ENCODE measurements at places on chromosomes 3 and 15.

- DNase-seq, result no peak
These were observed 26.3 kb upstream of the TMEM45A start for GRCh38 chr3:100465892-100466777.

DNA sequence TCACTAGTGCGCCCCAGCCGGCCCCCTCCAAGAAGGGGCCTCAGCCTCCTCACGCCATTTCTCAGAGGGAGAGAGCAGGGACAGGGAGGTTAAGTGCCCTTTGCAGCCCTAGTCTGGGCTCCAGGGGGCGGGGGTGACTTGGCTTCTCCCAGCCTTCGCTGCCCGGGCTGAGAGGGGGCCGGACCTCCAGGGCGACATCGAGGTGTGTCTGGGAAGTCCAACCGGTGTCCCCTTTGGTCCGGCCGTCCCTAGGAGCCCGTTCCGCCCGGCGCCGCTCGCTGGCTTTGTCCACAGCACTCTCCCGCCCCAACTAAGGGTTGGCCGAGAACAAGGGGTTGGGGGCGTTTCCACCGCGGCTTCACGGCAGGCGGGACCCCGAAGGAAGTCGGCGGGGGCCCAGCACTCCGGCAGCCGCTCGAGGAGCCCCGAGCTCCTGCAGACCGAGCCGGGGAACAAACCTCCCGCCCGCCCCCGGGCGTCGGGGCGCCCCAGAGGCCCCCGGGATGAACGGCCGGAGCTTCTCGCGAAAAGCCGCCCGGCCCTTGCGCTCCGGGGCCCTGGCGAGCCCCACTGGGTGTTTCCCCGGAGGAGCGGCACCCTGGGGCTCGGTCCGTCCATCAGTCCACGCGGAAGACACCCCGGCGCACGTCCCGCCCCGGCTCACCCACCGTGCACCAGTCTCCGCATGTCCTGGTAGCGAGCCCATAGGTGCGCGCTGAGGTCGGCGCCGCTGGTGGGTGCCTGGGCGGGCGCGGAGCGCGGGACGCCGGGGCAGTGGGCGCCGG, 627 bp downstream of the NT5DC2 start:
- no peak for DNase-seq

DNA sequence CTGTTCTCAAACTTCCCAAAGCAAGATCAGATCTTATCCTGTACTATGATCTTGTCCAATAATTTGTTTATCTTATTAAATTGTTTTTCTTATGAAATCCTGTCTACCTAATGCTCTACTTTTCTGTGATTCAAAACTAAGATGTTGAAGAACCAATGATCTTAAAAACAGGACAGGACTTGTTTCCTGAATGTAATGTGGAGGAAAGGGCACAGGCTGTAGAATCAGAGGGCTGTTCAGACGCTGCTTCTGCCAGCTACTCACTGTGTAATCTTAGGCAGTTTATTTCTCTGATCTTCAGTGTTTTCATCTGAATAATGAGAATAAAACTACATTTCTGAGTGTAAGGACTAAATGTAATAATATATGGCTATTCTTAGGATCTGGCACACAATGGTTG, 20.1 kb upstream of the DMXL2 start:
- DNase-seq, result no peak

DNA sequence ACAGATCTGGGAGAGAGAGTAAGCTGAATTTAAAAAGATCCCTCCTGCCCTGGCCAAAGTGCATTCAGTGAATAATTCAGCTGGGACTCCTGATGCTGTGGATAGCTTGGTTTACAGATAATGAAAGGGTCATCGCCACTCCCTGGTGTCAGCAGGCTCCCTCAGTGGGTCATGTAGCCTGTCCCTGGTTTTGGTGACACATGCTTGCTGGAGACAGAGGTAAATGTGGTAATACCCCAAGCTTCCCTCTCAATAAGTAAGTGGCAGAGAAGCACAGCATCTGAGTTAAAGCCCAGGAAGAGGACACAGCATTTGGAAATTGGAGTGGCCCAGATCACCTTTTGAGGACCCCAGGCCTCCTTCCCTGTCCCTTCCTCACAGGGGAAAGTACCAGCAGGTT, 1.8 kb downstream of the TMEM115 start:
- DNase-seq, result no peak

DNA sequence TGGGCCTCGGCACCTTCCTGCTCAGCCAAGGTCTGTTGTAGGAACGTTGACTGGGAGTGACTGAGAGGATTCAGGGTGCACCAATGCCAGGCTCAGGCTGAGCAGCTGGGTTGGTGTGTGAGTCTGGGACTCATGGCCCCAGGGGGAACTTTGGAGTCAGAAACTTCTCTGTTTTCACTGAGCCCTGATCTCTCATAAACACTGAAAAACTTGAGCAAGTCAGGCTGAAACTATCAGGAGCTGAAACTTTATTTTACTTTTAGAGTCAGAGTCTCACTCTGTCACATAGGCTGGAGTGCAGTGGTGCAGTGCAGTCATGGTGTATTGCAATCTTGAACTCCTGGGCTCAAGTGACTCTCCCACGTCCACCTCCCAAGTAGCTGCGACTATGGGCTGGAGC, 3.0 kb downstream of the TRAK1 start:
- no peak for DNase-seq

DNA sequence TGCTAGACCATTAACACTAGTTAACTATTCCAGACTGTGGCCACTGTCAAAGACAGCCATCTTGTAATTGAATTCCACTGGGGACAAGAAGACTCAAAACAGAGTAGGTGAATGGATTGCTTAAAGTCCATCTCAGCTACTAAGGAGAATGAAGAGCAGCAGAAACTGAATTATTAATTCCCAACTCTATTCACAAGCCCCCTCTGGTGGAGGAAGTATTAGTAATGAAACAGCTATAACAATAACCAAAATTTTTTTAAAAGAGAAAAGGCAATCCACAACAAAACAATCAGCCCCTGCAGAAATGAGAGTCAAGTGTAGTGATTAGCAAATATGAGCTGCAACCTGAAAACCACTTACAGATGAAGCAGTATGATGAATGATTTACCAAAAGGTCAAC, 302.8 kb downstream of the FHIT start:
- DNase-seq, result no peak

DNA sequence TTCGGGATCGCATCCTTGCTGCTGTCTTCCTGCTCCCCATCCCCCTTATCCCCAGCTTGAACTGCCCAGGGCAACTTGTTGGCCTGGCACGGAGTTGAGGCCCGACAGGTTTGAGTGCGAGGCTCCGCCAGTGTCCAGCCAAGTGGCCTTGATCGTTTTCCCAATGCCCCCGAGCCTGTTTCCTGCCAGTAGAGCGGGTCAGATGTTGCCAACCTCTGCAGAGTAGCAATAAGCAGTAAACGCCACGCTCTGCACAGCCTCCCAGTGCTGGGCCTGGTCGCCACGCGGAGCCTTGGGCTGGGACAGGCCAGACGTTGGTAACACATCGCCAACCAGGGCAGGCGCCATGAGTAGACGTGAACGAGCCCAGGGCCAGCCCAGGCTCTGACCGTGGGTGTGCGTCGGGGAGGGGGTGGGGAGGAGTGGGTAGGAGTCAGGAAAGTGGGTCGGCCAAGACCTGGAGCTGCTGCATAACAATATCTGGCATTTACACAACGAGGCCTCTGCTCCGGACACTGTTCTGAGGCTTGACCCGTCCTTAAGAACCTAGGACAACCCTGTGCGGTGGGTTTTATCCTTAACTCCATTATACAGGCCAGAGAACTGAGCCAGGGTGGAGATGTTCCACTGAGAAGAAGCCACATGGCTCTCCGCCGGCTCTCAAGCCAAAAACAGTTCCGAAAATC, 444 bp upstream of the ABHD14A start:
- no peak for DNase-seq

DNA sequence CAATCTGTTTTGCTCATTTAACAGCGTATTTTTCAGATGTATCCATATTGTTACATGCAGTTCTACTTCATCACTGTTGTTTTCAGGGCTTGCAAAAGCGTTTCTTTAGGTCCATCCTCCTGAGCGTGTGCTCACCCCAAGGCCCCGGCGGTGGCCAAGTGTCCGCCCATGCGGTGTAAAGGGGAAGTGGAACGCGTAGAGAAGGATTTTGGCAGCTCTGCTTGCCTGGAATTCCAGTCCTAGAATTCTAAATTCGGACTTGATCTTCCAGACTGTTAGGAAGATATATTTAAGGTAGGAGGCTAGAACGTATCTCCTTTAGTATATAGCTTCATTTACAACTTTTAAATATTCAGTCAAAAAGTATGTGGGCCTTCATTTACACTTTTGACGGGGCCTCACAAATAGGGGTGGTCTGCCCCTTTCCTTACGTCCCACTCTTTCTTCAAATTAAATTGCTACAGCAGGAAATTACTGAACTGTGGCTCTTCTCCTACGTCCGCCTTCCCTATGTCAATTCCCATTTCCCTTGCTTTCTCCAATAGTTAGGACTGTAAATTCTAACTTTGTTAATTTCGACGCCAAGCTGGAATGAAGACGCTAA, 609 bp upstream of the TBC1D23 start:
- DNase-seq, result no peak

DNA sequence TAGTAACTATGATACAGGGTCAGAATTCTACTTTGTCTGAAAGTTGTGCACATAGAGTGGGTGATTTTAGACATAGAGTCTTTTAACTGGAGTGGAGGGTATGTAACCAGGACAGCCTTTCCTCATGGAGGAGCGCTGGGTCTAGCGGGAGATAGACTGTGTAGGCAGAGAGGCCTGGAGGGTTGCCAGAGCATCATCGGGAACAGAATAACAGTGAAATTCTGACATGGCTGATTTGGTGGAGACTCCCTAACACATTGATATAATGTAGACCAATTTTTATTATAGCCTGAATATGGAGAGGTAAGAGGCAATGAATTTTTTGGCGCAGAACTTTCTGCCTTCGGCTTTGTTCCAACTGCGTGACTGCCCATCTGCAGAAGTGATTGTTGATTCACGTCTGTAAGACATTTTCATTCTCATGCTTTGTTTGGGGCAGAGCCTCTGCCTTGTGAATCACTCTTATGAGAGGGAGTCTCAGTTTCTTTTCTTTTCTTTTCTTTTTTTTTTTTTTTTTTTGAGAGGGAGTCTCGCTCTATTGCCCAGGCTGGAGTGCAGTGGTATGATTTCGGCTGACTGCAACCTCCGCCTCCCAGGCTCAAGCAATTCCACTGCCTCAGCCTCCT, 16.0 kb downstream of the LPP start:
- no peak for DNase-seq

GRCh38 chr3:55177749-55178148, 249.9 kb upstream of the LRTM1 start:
- no peak for DNase-seq

GRCh38 chr3:24483873-24484272, 10.8 kb downstream of the THRB start:
- DNase-seq, result no peak

DNA sequence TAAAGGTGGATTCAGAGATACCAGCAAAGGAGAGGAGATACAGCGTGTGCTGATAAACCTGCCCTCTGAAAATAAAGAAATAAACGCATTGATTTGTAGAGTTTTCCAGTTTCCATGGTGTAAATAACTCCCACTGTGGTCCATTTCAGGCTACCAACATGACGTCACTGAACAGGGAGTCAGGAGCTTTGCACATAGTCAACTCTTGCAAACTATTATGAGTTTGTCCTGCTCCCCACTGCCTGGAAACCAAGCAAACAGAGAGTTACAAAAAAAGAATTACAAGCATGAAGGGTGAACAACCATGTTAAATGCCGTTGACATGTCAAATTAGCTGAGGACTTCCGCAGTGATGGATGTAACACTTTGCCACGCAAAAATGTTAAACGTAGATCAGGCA, 70.4 kb upstream of the GATA2 start:
- no peak for DNase-seq

DNA sequence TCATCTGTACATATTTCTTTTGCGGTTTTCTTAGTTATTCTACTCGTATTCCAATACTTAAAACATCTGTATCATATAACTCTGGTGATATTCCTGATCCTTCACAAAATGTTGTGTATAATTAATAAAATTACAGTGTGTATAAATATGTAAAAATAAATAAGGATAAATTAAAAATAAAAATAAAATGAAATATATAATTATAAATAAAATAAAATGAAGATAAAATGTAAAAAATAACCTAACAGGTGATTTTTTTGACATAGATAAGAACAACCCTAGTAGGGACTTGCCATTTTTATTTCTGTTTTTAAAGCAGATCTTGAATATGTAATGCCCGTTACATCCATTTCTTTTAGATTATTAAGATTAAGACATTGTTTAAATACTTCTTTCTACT, 25.6 kb downstream of the IL1RAP start:
- DNase-seq, result no peak

DNA sequence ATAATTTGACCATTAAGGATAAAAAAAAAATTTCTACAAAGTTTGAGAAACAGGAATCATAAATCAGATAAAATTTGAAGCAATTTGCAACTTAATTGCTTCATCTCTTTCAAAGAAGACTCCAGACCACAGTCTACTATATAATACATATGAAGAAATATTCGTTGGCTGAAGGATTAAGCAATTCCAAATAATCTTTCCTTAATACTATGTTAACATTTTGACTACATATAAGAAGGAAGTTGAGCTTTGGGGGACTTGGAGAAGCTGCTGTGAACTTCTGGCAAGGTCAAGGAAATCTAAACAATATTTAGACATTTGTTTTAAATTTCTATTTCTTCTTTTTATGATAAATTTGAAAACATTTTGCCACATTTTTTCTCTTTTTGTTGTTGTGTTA, 13.5 kb upstream of the GABRR3 start:
- DNase-seq, result no peak

DNA sequence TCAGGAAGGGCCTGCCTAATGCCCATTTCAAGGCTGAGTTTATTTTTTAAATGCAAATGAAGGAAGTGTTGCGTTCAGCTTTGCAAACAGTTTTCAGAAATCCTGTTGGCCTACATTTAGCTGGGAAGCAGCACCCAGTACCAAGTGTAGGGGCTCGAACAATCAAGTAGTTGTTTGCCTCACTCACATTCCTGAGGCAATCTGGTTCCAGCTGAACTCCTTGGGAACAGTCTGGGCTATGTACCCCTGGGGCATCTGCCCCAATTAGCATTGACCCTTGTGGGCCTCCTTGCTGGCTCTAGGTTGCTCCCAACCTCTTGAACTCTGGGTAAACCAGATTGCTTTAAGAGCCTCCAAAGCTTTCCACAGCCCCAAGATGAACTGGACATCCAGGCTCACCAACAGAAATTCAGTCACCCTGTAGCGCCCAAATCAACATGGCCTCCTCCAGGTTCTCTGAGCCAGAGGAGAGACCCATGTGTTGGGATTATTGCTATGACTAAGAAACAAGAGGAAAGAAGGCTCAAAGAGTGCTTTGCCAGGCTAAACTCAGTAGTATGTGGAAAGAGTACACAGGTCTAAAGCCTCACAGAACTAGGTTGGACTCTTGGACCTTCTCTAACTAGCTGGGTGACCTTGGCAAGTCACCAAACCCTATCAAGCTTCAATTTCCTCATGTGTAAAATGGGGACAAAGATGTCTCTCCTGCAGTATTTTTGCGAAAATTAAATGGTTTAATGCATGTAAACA, 532.7 kb downstream of the SOX2 start:
- DNase-seq, result no peak

GRCh38 chr3:52052831-52053306, 3.5 kb downstream of the DUSP7 start:
- no peak for DNase-seq

- no peak for DNase-seq
These were observed 31.9 kb upstream of the ATP13A3 start for GRCh38 chr3:194518652-194519051.
